ENCODE measurements at places on chromosomes 2 and 18.

DNA sequence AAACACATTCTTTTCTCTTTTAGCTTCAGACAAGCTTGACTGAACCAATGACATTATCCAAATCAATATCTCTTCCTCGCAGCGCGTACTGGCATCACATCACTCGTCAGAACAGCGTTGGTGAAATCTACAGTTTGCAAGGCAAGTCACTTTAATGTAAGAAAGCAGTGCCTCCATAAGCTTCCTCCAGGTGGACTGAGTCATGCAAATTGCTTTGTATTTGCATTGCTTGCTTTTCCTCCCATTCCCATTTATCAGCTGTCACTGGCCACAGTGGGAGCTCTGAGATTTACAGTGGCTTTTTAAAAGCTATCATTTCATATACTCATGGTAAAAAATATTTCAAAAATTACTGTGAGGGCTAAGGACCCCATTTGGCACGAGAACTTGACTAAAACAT, 189.9 kb downstream of the CD226 start:
- no peak for DNase-seq
- peaks cover 2% of the 10 kb centered on the region for H3K36me3 ChIP-seq
- peaks cover 37% of the 10 kb centered on the region for H3K4me1 ChIP-seq
- H3K27me3 ChIP-seq: no peaks in the 10 kb centered on the region
- peak overlapping the region; percentile 65 for H3K27ac ChIP-seq

DNA sequence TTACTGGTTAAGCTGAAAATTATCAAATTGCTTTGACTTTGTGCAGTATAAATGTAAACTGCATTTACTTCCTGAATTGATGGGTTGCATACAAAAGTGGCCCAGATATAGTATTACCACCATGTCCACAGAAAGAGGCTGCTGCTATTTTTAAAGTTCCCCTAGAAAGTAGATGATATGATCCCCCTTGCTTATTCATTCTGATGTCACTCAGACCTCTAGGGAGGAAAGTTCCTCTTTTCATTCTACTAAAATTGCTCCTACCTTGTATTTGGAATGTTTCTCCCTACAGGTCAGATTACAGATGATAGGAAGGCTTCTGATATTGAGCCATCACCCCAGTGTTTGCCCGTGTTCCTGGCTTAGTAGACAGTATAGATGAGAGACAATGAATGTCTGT, 247.6 kb upstream of the TNP1 start:
- no peak overlapping the region for H3K27ac ChIP-seq
- no peak overlapping the region for H3K4me3 ChIP-seq
- no peaks in the 10 kb centered on the region for H3K27me3 ChIP-seq
- H3K36me3 ChIP-seq: no peaks in the 10 kb centered on the region
- DNase-seq: no peak
- H3K4me1 ChIP-seq: no peaks in the 10 kb centered on the region

GRCh38 chr18:3604235-3604497, 154.2 kb downstream of the TGIF1 start:
- DNase-seq: no peak
- no peaks in the 10 kb centered on the region for H3K36me3 ChIP-seq
- H3K27ac ChIP-seq: no peak overlapping the region
- peaks cover 5% of the 10 kb centered on the region for H3K4me1 ChIP-seq
- H3K27me3 ChIP-seq: peaks cover 5% of the 10 kb centered on the region
- H3K4me3 ChIP-seq: no peak overlapping the region

DNA sequence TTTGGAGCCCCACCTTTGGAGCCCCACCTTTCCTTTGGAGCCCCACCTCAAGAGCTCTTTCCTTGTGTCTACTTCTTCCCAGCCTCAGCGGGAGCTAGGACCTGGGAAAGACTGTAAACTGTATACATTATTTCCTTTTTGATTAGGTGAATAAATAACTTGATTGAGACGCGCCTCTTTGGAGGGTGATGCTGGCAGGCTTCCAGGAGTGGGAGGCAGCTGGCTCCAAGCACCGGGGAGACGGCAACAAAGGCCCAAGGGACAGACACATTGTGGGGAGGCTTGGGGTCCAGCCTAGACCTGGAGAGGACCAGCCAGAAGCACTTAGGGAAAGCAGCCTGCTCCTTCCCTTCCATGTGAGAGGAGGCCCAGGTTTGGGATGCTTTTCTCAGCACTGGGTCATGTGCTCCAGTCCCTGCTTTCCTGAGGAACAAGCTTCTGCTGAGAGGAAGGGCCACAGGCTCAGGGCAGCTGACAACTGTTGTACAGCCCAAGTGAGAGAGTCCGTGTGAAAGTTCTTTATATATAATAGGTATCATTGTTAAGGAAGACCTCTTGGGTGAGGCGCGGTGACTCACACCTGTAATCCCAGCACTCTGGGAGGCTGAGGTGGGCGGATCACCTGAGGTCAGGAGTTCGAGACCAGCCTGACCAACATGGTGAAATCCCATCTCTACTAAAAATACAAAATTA, 297.2 kb upstream of the SLC14A2 start:
- peaks cover 13% of the 10 kb centered on the region for H3K4me1 ChIP-seq
- H3K36me3 ChIP-seq: no peaks in the 10 kb centered on the region
- H3K4me3 ChIP-seq: no peak overlapping the region
- H3K27ac ChIP-seq: no peak overlapping the region

DNA sequence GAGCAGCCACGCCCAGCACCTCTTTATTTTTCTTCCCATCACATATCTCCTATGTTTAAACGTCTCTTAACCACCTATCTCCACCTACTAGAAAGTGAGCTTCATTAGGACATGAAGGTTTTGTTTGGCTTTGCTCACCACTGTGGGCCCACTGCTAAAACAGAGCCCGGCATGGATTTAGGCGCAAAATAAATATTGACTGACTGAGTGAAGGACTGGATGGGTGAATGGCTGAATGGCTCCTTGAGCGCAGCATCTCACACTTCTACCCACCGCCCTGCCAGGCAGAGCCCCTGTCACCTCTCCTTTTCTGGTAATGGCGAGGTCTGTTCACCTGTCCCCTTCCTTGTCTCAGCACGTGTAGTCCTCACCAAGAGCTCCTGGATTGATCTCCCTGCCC, 10.1 kb downstream of the CAPG start:
- peaks cover 13% of the 10 kb centered on the region for H3K4me1 ChIP-seq
- peaks cover 9% of the 10 kb centered on the region for H3K36me3 ChIP-seq
- H3K27ac ChIP-seq: no peak overlapping the region
- H3K27me3 ChIP-seq: no peaks in the 10 kb centered on the region
- no peak for DNase-seq
